Stimulated activated CD8-positive, alpha-beta memory T cell treated with anti-CD3 and anti-CD28 coated beads, Interleukin-2, amount 100 ng/mL, for 1 hour (primary cell): ENCODE measurements at places on chromosomes 4 and X.

DNA sequence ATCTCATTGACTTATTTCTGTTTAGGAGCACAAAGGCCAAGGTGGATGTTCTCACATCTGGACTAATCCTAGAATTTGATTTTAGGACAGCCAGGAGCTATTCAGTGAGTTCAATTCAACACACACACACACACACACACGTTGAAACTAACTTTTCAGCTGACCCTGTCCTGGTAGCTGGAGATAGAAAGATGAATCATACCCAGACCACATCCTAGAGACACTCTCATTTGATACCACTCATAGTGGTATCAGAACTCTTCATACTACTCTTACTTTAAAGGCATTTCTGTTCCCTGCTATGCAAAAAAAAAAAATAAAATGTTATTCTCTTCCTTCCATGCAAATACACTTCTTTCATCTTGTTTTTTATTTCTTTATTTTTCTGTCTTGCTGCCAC, 36.7 kb downstream of the KLF8 start:
- no peak for DNase-seq

DNA sequence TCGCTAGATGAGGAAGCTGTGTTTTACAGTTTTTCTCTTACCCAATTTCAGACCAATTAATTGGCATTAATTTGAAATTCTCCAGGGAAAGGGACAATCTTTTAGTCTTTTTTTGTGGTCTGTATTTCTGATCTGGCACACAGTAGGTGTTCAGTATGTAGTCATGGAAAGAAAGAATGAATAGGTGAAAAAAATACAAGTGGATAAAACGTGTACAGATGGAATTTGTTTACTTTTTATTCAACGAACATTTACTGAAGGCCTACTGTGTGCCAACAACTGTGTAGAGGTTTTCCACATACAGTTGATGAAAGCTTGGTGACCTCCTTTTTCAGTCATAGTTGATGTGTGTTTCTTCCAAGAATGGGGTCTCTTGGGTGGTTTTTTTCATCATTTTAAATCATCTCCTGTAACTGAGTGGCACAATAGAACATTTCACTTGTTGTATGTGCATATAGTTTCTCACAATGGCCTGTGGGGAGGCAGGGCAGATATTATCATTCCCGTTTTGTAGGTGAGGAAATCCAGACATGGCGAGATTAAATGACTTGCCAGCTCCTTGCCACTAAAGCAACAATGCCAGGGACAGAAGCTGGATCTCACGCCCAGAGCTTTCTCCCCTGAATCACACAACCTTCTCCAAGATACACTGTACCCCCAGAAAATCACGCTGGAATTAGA, 102.4 kb downstream of the CEP135 start:
- DNase-seq, result no peak

DNA sequence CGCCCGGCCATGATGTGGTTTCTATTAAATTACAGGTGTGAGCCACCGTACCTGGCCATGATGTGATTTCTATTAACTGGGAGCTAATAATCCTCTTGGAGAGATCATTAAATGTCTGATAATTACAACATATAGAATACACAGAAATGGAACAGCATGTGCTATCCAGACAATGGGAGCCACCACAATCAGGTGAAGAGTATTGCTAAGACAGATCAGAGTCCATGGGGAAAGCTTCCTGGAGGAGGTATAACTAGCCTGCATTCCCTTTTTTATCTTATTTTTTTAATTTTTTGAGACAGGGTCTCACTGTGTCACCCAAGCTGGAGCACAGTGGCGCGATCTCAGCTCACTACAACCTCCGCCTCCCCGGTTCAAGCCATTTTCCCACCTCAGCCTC, 146.8 kb downstream of the CHRNA9 start:
- DNase-seq, result no peak

DNA sequence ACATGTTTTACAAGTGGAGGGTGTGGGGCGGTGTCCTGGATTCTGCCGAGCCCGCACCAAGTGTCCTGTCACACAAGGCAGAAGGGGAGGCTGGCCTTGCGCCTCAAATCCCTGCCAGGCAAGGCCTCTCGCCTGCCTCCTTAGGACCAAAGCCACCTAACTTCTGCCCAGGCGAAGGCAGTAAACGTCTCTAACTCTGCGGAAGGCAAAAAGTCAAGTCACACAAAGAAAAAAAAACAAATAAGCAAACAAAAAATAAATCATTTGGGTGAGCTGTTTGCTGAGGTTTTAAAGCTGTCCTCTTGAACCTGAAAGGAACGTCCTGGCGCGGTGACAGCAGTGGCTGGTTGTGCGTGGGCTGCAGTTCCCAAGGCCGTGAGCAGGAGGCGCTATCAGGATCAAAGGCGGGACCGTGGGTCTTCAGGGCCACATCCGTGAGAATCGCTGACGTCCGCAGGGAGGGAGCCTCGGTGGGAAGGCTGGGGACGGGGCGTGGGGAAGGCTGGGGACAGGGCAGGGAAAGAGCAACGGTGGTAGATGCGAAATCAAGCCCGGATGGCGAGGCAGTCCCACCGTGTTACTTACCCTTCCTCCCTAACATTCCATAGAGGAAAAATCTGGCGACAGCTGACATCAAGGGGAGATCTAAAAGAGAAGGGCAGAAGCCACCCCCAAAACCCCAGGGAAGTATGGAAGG, 99.1 kb downstream of the TRAPPC11 start:
- DNase-seq, result no peak

DNA sequence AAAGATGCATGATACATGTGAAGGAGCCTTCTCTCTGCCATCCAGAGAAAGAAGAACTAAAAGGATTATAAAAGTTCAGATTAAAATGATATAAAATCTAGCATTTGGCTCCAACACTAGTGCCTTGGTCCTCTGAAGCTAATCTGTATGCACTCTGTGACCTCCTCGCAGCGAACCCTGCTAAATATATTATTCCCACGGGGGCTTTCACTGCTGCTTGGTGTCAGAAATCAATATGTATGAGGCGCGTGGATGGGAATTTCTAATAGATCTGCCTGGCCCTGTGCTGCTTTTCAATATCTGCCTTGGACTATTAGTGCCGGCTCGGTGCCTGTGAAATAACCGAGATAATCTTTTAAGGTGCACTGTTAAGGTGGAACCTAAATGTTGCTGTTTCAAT, 69.7 kb downstream of the CXXC4 start:
- no peak for DNase-seq

DNA sequence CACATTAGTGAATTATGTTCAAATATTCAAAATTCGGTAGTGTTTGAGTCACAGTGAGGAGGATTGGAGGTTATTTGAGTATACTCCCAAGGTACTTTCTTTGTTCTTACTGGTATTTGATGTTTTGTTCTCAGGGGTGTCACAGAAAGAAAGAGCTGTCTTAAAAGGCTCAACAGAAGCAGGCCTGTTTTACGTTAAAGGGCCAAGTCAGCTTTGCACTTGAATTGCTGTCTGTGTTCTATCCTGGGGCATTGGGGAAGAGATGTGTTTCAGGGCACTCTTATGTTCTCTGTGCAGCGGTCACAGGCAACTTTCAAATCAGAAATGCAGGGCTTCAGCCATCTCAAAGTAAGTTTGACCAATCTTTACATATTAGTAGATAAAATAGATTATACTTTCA, 1113.1 kb upstream of the LCORL start:
- DNase-seq, result no peak

DNA sequence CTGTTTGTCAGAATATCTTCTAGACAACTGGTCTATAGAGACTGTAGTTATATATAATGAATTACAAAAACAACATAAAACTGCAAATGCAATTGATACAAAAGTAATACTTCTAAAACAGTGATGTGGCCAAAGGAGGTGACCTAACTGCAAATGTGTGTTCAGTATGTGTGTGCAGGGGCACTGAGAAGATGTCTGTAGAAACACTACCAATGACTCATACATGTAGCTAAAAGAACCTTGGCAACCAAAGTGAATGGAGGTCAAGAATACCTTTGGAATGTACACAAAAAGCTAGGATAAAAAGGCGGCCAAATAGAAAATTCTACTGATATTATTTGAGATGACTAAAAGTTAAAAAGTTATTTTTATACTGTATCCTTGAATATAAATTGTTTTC, 261.8 kb downstream of the CAMK2D start:
- DNase-seq, result no peak

DNA sequence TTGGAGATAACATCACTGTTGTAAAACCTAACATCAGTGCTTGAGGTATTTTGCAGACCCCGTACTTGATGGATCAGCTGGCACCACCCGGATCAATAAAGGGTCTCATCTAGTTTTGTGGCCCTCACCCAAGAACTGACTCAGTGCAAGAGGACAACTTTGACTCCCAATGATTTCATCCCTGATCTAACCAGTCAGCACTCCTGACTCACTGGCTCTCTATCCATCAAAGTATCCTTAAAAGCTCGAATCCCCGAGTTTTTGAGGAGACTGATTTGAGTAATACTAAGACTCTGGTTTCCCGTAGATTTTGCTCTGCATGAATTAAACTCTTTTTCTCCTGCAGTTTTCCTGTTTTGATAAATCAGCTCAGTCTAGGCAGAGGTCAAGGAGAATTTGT, 2498.1 kb downstream of the PCDH7 start:
- DNase-seq, result no peak

- DNase-seq, result no peak
Observed at GRCh38 chr4:36502350-36502749, 220.9 kb downstream of the DTHD1 start.

DNA sequence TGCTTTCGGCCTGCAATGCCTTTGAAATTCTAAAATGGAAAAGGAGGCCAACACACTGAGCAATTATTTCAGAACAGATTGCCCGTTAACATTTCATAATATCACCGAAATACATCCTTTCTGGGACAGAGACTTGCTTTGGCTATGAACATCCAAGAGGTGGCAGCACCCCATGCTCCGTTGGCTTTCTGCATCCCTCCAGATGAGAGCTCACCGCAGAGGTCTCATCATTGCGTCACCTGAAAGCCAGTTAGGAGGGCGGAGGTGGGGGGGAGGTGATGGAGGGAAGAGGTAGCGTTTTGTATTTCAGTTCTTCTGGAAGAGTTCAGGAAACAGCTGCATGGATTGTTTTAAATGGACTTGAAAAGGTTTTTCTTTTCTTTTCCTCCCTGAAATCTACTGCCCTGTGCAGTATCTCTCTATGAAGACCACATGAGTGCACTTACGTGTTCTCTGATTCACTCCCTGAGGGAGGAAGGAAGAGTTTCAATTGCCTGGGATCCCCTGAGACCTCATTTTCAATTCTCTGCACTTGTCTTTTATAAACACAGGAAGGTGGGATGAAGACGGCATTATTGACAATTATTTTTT, 166.8 kb upstream of the PGRMC2 start:
- DNase-seq, result peak; percentile 17

GRCh38 chr4:147284256-147284835, 196.6 kb upstream of the EDNRA start:
- no peak for DNase-seq

DNA sequence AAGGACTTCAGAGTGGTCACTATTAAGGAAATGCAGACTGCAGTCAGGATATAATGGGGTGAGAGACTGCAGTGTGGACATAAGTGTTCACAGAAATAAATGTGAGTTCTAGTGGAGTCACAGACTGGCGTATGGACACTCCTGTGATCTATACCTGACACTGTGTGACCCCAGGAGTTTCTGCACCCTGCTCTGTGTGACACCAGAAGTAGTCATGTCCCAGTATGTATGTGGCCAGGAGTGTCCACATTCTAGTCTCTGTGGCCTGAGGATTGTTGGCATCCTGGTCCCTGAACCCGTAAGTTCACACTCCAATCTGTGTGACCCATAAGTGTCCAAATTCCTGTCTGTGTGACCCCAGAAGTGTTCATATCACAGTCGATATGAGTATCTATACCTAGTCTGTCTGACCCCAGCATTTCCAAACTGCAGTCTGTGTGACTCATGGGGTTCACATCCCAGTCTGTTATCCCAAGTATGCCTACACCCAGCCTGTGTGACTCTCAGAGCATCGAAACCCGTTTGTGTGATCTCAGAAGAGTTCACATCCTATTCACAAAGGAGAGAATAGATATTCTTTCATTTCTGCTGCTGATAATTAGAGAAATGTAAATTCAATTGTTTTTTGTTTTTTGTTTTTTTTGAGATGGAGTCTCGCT, 16.3 kb downstream of the WDR13 start:
- DNase-seq, result no peak

DNA sequence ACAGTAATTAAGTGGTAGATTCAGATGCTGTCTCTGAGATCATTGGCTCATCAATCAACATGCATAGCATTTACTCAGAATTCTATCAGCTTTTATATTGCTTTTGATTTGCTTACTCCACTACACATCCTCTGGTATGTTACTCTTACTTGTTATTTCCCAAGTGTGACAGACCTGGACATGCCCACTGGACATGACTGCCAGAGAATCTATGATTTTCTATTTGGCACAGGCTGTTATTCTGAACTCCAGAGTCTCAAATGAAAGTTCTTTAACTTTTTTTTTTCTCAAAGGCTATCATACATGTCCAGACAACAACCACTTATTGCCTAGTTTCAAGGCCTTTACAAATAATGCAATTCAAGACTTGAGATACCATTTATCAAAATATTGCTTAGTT, 116.1 kb upstream of the ARHGAP24 start:
- DNase-seq, result no peak

GRCh38 chr4:120316416-120316815, 249.8 kb upstream of the MAD2L1 start:
- DNase-seq, result no peak

GRCh38 chr4:81199831-81200230, 15.2 kb downstream of the PRKG2 start:
- DNase-seq, result no peak

- no peak for DNase-seq
Observed at GRCh38 chr4:163493643-163494359, 689 bp upstream of the TMA16 start.

GRCh38 chr4:52704661-52705060, 45.6 kb upstream of the USP46 start:
- no peak for DNase-seq

DNA sequence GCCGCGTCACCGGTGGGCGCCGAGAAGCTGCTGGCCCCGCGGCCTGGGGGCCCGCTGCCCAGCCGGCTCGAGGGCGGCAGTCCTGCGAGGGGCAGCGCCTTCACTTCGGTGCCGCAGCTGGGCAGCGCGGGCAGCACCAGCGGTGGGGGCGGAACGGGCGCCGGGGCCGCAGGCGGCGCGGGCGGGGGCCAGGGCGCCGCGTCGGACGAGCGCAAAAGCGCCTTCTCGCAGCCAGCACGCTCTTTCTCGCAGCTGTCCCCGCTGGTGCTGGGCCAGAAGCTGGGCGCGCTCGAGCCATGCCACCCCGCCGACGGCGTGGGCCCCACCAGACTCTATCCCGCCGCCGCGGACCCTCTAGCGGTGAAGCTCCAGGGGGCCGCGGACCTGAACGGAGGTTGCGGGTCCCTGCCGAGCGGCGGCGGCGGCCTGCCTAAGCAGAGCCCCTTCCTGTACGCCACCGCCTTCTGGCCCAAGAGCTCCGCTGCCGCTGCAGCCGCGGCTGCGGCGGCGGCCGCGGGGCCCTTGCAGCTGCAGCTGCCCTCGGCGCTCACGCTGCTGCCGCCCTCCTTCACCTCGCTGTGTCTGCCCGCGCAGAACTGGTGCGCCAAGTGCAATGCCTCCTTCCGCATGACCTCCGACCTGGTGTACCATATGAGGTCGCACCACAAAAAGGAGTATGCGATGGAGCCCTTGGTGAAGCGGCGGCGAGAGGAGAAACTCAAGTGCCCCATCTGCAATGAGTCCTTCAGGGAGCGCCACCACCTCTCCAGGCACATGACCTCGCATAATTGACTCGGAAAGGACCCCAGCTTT, 5.6 kb downstream of the PRDM8 start:
- peak; percentile 31 for DNase-seq

GRCh38 chrX:66203114-66203513, 39.1 kb downstream of the HEPH start:
- no peak for DNase-seq

GRCh38 chr4:44713125-44713524, 13.2 kb downstream of the GNPDA2 start:
- no peak for DNase-seq
